Activated gamma-delta T cell treated with anti-CD3 and anti-CD28 coated beads, Interleukin-2, amount 50 U/mL, for 16 hours (primary cell): ENCODE measurements at places on chromosomes 1 and 21.

- no peak for DNase-seq
Observed at GRCh38 chr1:200892958-200893357, 1.7 kb upstream of the INAVA start.

GRCh38 chr1:228459091-228459993 lies 27.8 kb upstream of the RNF187 start:
- peak; percentile 27 for DNase-seq

DNA sequence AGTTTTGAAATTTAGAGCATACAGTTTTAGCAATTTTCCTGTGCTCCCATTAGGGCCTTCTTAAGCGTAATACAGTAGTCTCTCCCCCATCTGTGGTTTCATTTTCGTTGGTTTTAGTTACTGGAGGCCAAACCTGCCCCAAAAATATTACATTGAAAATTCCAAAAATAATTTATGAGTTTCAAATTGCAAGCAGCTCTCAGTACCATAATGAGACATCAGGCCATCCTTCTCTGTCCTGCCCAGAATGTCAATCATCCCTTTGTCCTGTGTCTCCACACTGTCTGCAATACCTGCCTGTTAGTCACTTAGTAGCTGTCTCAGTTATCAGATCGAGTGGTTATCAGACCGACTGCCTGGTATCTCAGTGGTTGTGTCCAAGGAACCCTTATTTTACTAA lies 45.4 kb downstream of the ADSS2 start:
- no peak for DNase-seq

GRCh38 chr1:91589437-91589836 lies 88.8 kb downstream of the CDC7 start:
- no peak for DNase-seq

DNA sequence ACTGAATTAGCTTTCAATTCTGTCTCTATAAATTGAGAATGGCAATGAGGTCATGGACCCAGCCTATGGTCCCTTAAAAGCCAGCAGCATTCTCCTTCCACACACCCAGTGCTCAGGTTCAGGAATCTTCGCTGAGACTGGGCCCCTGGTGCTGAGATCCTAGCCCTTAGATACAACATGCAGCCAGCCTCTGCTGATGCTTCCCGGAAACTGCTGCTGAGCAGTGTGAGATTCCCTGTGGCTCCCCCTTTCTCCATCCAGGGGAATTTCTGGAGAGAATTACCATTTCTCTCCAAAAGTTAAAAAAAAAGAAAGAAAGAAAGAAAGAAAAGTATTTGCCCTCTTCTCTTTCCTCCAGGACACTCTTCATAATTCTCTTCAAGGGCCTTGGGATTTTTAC lies 31.7 kb upstream of the RALGPS2 start:
- DNase-seq = no peak

DNA sequence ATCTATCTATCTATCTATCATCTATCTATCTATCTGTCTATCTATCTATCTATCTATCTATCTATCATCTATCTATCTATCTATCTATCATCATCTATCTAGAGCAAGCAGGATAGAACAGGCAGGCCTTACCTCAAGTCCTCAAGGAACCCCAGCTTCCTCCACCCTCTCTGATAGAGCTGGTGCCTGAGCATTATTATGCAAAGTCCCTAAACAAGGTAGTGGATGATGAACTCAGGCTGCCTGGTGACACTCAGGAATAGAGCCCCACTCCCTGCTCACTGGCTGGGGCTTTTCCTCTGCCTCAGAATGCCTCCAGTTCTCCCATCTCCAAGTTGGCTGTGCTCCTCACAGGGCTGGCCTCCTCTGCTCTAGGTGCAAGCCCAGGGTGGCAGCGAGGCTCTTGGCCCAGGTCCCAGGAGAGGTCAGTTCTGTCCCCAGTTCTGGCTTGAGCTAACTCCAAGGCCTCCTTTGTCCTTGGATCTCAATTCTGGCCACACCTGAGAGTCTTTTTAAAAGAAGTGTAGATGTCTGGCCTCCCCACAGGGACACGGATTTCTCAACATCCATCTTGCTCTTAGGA lies 60.2 kb downstream of the PCP4 start:
- no peak for DNase-seq

GRCh38 chr1:154223621-154224020 lies 2.9 kb downstream of the UBAP2L start:
- no peak for DNase-seq

DNA sequence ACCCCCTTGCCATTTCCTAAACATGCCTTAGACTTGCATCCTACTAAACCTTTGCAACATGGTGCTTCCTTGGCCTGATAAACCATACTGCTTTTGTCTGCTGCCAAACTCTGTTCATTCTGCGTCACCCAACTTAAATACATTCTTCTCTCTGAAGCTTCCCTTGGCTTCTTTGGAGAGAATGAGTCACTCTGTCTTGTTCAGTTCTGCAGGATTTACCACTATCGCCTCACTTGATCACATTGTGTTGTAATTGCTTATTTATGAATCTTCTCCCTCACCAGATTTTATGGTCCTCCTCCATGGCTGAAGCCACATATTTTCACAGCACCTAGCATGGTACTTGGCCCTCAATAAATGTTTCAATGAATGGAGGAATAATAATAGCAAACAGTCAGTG lies 21.7 kb upstream of the TUT4 start:
- DNase-seq = no peak

DNA sequence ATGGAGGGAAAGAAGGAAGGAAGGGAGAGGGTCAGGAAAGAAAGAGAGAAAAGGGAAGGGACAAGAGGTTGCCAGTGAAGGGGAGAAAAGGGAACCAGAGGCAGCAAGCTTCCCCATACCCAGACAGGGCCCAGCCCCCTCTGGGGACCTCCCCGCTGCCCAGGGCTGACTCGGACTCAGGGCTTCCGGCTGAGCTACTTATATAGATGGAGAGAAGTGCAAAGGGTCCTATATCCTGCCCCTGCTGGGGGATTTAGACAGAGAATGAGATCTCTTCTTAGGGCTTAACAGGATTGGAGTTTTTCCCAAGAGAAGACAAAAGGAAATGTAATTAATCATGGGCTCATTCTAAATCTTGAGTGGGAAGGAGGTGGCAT lies at the start of gene ETV3L:
Gene ETV3L (minus strand): TSS at position 176 of the 377 bp plus-strand sequence. CDS start 285 bp downstream, outside the sequence.
- DNase-seq = no peak

- peak; percentile 25 for DNase-seq
Observed at GRCh38 chr1:45299981-45300668, 26.6 kb upstream of the HPDL start.
